ENCODE measurements at places on chromosomes 3 and 15.

DNA sequence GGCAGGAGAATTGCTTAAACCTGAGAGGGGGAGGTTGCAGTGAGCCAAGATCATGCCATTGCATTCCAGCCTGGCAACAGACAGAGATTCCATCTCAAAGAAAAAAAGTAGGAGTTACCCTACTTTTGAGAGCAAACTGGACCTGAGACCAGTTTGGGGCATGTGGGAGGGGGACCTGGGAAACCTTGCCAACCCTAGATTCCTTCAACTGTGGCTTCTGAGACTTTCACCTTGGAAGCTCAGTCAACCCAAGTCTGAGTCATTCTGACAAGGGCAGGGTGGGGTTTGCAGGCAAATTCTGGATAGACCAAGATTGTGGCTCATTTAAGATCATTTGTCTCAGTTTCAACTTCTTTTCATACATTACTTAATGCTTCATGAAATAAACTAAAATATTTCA is 23.8 kb upstream of the SIAH2 start:
- no peak for DNase-seq

DNA sequence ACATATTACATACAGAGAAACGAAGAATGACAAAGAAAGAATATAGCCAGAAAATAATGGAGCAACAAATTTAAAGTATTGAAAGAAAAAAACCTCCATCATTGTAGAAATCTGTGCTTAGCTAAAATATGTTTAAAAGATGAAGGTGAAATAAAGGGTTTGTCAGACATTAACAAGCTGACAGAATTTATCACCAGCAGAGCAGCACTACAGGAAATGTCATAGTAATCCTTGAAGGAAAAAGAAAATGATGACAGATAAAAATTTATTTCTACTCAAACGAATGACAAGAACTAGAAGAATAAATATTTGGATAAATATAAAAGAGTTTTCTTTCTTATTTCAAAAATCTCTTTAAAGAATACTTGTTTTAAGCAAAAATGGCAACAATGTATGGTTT is 40.6 kb upstream of the OTOL1 start:
- no peak for DNase-seq

GRCh38 chr3:126337980-126338651 is 19.1 kb downstream of the KLF15 start:
- DNase-seq, result peak; percentile 64

- no peak for DNase-seq
These were observed 169.5 kb downstream of the PLD1 start for GRCh38 chr3:171640520-171641412.
